Suppressor macrophage treated with lipopolysaccharide for 1 hour (primary cell): ENCODE measurements at places on chromosomes 5 and 9.
A peak's percentile ranks its signal among the peaks of the same experiment; 100 is the strongest.

- no peak for DNase-seq
These were observed 27.6 kb downstream of the ZNF462 start for GRCh38 chr9:106890608-106891007.

DNA sequence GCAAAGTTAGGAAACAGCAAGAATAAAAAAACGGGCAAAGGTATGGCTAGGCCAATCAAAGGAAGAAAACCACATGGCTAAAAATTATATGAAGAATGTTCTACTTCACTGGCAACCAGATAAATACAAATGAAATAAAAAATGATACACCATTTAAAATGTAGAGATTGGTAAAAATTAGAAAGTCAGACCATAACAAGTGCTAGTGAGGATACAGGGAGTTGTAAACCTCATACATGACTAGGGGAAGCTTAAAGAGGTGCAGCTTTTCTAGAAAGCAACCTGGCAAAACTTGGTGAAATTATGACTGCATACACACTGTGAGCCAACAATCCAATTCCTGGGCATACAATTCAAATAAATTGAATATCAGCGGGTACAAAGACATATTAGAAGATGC is 119.0 kb upstream of the LIFR start:
- no peak for DNase-seq

DNA sequence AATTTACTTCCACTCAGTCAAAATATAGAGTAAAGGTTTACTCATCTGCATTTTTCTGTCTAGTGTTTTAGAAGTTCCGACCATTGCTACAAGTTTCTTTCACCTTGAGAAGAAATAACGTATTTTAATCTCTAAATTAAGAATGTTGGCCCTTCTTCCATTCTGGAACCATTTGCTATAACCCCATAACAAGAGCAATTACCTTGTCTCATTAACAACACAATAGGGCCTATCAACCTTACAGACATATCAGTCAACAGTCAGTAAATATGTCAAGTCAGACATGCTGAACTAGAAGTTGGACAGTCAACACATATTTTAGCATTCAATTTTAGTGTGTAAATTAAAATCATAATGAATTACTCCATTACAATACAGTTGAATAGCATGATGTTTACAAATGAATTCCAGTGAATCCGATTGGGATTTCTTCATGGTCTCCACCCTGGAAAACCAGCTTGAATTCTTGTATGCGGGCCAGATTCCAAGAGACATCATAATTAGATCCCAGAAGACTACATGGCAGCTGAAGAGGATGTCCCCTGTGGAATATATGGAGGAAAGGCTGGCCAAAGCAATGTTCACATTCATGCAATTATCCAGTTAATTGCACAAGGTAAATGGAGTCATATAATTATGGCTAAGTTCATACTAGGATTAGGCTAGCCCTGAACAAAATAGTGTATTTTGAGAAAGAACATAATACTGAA is 196.2 kb upstream of the TARS1 start:
- DNase-seq, result no peak

- DNase-seq, result no peak
These were observed 72.3 kb downstream of the SLF1 start for GRCh38 chr5:94690778-94691177.

- DNase-seq, result no peak
These were observed 58.4 kb upstream of the TRIM32 start for GRCh38 chr9:116628716-116629115.

DNA sequence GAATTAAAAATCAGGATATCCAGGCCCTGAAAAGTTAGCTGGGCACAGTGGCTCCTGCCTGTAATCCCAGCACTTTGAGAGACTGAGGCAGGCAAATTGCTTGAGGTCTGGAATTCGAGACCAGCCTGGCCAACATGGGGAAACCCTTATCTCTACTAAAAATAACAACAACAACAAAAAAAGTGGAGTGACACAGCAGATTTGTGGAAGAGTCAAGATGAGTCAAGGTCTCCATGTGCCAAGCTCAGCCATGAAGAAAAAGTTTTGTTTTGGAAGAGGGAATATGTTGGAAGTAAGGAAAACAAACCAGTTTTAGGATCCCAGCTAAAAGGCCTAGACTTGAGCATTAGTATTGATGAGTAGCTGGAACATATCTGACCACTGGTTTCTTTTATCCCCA is 14.7 kb downstream of the LRRC70 start:
- no peak for DNase-seq

DNA sequence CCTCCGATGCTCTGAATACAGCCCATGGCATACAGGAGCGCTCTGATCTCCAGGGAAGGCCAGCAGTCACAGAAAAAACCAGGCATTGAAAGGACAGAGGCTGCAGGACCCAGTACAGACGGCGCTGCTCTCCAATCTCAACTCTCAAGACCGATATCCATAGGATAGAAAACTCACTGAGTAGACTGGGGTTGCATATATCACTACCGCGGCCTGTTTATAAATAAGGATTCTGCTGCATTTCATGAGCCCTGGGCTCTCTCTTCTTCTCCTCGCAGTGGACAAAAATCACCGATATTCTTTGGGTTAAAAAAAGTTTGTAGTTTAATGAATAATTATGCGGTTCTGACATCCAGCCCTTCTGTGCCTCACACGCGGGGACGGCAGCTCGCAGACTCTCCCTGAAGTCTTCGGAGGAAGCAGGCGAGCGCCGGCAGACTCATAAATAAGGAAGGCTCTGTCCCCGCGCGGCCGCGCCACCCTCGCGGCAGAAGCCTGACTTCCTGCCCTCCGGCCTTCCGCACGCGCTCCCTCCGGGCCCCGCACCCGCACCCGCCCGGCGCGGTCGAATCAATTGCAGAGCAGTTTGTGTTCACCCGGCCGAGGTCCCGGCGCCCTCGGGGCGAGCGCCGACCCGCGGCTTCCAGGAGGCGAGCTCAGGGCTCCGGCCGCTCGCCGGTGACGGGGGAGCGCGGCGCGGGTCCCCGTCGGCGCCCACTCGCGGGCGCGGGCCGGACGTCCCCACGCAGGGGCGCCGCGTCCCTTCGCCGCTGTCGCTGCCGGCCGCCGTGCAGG is at the start of gene FAM78A:
Gene FAM78A, minus strand, starts transcription at position 417 of the 795 bp plus-strand sequence. Its CDS starts 331 bp downstream, at position 86.
- peak; percentile 92 for DNase-seq

DNA sequence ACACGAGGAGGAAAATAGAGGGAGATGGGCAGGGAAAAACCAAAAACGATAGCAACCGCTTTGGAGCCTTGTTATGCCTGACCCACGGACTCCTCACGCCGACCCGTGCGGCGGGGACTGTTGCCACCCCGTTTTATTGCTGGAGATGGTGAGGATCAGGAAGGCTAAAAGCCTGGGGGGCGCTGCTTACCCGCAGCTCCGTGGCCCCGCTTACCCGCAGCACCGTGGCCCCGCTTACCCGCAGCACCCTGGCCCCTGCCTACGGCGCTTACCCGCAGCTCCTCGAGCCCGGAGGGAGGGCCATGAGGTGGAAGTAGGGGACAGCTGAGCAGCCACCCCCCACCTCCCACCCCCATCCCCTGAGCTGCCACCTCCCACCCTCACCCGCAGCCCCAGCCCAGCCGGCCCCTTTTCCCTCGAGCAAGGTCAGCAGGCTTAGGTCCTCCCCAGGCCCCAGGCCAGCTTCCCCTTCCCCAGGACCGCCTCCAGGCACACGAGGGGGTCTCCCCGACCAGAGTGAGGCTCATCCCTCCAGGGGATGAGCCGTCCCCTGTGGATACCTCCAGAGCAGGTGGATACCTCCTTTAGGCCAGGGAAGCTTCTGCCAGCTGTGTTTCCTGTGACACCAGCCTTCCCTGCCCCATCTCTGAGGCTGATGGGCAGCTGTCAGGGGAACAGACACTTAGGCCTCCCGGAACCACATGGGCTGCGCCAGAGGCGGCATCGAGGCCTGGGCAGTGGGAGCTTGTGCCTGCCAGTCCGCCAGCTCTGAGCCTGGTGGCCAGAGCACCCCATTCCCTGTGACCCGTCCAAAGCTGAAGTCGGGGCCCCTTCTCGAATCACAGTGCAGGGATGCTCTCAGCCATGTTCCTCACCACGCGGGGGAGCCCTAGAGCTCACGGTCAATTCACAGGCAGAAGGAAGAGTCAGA is 92.3 kb downstream of the LMX1B start:
- DNase-seq, result peak; percentile 88

GRCh38 chr9:928363-929042 is 48.0 kb upstream of the DMRT3 start:
- peak; percentile 24 for DNase-seq

- no peak for DNase-seq
These were observed 275.2 kb downstream of the CWC27 start for GRCh38 chr5:65043843-65044359.

DNA sequence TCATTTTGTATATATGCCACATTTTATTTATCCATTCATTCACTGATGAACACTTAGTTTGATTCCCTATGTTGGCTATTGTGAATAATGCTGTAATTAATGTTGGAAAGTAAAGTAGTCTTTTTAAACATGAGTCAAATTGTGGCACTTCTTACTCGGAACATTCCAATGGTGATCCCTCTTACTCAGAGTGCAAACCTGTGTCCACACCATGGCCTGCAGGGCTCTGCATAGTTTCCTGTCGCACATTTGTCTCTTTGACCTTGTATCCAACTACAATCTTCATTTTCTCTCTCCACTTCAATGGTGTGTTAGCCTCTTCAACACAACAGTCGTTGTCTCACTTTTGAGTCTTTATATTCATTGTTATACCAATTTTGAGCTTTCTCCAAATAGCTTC is 98.1 kb upstream of the PAPPA start:
- no peak for DNase-seq

DNA sequence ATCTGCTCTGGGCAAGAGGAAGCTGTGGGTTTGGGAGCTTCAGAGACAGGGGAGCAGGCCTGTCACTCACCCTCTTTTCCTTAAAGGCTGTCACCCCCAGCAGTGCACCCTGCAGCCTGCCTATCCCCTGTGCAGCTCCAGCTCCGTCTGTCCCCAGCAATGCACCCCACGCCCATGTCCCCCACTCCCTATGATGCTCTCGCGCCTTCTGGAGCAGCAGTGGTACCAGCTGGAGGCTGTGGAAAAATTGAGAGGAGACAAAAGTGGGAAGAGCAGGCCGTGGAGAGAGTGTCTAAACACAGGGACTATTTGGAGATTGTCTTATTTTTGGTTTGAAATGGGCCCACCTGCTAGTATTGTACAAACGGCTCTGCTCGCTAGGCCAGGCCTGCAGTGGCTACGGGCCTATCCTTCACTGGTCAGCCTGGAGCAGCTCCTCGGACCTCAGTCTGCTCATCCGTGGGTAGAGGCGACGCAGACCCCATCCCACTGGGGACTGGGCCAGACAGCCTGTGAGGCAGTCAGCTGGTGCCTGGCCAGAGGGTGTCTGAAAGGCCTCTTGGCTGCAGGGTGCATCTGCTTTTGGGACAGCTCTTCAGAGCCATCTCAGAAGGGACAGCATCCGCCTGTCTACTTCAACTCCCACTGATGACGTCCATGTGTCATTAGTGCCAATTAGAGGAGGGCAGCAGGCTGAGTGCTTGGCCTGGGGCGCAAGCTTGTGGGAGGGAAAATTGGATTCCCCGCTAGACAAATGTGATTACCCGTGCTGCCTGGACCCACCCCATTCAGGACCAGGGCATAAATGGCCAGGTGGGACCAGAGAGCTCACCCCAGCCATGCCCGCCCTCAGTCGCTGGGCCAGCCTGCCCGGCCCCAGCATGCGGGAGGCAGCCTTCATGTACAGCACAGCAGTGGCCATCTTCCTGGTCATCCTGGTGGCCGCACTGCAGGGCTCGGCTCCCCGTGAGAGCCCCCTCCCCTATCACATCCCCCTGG is at the start of gene DBH:
Gene DBH, plus strand, starts transcription at position 831 of the 999 bp plus-strand sequence. Its CDS starts 9 bp downstream, at position 840.
- no peak for DNase-seq

GRCh38 chr5:172845154-172845553 is 11.1 kb downstream of the ERGIC1 start:
- no peak for DNase-seq

DNA sequence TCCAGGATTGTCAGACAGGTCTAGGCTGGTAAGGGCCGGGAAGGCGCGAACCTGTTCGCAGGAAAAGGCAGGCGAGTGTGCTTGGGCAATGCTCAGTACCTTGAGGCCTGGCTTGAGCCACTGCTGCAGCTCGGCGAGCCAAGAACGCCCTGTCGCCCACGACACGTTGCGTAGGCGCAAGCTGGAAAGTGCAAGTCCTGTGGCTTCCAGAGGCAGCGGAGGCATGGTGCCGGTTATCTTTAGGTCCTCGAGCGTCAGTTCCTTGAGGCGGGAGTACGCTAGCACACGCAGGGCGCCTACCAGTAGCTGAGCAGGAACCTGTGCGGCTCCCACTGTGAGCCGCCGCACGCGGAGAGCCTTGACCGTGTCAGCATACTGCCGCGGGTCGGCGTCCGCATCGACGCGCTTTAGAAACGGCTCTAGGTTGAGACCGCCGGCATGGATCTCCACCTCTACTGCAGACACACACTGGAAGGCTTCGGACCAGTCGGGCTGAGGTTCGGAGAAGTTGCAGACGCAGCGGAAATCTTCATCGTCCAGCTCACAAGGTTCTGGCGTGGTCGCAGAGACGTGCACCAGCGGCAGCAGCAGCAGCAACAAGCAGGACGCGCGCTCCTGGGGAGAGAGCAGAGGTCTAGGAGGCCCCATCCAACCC is 482 bp downstream of the CD14 start:
- DNase-seq, result peak; percentile 89

GRCh38 chr5:80141147-80141671 is 106.1 kb downstream of the THBS4 start:
- peak; percentile 71 for DNase-seq

- DNase-seq, result no peak
These were observed 532.2 kb upstream of the WWC1 start for GRCh38 chr5:167759057-167759821.

GRCh38 chr5:23740029-23740428 is 232.6 kb downstream of the PRDM9 start:
- DNase-seq, result no peak

DNA sequence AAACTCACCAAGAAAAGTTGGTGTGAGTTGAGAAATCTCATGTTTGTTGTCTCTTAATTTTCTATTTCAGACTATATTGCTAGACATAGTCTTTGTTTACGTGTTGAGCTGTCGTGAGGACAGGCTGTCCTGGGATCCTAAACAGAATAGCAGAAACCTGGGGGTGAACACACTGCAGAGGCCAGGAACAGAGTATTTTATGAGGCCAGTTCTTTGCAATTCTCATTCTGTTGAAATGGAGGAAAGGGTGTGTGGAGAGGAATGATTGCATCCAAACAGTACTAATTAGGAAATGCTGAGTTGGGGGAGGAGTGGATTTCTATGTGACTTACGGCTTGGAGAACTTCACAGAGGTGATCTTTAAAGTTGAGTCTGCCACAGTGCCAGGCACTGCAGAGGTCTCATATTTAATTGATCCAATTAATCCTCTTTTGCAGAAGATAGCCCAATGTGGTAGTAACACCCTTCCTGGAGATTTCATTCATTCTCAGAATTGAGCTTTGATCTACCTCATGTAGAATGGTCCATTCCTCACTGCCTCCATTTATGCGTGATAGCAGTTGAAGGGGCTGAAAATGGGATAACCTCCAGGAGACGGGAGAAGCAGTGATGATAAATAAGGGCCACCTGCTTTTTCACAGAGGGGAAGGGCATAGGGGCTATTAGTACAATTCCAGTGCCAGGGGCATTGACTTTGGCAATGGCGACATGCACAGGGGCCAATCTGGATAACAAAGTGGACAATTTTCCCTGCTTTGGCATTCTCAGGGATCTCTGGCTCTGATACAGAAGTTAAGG is 84.7 kb upstream of the TNFAIP8 start:
- DNase-seq, result no peak
